ENCODE measurements at places on chromosomes 7 and 10.
A peak's percentile ranks its signal among the peaks of the same experiment; 100 is the strongest.

DNA sequence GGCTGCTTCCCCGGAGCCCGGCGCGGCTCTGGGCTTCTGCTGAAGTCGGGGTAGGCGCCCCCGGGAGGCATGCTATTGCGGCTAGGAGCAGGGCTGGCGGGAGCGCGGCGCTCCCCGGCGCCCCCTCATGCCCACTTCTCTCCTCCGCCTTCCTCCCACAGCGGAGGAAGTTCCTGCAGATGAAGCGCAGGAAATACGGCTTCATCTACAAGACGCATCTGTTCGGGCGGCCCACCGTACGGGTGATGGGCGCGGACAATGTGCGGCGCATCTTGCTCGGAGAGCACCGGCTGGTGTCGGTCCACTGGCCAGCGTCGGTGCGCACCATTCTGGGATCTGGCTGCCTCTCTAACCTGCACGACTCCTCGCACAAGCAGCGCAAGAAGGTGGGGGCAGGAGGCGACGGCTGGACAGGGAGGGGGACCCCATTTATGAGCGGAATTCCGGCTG is 479 bp downstream of the CYP26A1 start:
- DNase-seq: peak; percentile 66

DNA sequence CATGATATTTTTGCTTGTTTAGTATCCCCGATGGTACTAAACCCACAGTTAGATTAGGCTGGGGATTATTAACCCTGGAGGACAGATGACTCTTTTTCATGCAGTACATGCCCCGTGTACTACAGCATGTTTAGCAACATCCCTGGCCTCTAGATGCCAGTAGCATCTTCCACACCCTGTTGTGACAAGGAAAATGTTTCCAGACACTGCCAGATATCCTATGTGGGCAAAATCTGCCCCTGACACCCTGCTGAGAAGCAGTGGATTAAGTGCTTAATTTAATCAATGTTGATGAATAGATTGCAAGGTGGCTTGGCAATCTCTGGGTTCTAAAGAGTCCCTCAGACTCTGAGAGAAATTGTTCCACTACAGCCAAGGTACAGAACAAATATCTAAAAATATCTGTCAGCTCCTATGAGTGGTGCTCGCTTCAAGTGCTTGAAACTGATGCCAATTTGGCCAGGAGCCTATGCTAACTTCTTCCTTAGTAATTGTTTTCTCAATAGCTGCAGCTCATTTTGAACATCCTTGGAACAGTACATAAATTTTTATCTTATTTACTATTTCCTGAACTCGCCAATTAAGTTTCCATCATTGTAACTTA is 247.0 kb downstream of the SORCS1 start:
- no peak for DNase-seq

DNA sequence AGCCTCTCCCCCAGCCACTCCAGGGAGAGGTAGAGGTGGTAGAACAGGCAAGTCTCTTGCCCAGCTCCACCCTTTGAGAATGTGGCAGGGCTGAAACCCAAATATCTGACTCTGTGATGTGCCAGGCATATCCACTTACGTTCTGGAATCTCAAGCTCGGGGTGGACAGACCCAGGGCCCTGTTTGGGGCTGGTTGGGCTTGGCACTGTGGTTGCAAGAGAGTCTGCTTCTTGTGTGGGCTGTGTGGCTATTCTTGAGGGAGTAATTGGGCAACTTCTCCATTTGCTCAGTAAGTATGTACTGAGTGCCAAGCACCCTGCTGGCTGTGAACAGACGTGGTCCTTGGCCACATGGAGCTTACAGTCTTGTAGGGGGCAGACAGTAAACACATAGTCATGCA is 4.7 kb downstream of the UBTD1 start:
- peak; percentile 36 for DNase-seq

DNA sequence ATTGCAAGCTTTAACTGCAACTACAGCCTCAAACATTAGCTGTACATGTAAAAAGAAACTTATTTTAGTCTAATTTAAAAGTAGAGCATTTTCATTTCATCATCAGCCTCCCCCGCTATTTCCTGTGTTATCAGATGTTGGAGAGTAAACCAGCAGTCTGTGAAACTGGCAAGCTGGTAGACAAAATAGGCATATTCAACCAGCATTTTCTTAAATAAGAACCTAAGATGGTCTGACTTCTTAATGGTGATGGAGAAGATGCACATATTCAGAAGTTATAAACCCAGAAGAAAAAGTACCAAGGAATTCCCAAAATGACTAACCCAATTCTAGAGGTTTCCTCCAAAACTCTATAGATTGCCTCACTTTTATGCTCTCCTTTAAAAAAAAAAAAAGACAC is 24.9 kb downstream of the PIK3AP1 start:
- DNase-seq: peak; percentile 80

DNA sequence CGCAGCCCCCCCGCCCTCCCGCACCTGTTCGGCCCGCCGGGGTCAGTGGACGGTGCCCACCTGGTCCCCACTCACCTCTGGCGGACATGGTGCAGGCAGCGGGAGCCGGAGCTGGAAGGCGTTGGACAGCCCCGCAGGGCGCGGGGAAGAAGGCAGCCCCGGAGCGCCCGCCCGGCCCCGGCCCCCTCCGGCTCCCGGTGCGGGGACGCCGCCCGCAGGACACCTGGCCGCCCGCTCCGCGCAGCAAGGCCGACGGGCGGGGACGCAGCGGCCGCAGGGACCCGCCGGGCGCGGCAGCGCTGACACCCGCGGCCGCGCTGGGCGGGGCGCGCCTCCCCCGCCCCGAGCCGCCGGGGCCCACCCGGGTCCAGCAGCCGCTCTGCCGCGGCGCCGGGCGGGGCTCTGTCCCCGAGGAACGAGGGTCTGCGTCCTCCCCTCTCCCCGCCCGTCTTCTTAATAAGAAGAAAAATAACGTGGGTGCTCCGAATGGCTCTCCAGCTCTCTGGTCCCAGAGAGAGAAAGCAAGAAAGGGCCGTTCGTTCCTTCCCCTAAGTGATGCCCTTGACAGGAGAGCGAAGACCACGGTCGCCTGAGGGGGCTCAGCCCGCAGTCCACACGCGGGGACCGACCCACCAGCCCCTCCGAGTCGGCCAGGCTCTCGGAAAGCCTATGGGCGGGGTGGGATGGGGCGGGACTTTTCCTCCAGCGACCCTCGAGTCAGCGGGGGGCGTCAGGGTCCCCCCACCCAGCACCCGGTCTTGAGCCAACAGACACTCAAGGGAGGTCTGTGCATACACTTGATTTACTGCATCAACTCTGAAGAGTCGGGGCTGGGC is 53.4 kb upstream of the FHIP2A start:
- DNase-seq: peak; percentile 49

DNA sequence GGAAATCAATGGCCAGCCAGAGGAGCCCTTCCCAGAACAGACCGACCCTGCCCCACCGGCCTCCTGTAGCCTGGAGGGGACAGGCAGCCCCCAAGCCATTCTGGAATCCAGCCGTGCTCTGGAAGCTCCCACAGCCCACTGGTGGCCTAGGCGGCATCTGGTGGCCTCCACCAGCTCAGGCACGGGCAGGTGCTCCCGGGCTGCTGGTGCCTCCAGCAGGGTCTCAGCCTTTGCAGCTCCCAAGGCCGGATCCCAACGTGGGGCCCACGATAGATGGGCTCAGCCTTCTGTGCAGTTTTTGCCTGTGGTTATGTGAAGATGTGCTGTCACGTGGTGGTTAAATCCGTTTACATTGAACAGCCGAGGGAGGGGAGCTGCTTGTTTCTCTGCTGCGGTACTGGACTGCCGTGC is 44.4 kb downstream of the JAKMIP3 start:
- no peak for DNase-seq

GRCh38 chr10:122245136-122245535 is 26.0 kb upstream of the BTBD16 start:
- DNase-seq: no peak

GRCh38 chr7:13093160-13093559 is 405.7 kb downstream of the ARL4A start:
- no peak for DNase-seq

DNA sequence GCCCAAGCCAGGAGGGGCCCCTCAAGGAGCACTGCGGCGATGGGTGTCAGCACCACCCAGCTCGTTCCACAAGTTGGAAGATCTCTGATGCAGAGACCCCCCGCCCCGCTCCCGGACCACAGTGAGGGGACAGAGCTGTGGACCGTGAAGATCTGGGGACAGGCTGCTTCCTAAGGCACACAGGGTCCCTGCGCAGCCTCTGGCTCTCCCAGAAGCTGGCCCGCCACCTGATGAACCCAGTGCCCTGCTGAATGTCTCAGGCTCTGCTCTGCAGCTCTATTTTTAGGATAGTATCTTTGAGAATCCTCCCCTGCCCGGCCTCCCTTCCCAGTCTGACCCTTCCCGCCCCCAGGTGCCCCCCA is 29.7 kb downstream of the GBX1 start:
- no peak for DNase-seq

DNA sequence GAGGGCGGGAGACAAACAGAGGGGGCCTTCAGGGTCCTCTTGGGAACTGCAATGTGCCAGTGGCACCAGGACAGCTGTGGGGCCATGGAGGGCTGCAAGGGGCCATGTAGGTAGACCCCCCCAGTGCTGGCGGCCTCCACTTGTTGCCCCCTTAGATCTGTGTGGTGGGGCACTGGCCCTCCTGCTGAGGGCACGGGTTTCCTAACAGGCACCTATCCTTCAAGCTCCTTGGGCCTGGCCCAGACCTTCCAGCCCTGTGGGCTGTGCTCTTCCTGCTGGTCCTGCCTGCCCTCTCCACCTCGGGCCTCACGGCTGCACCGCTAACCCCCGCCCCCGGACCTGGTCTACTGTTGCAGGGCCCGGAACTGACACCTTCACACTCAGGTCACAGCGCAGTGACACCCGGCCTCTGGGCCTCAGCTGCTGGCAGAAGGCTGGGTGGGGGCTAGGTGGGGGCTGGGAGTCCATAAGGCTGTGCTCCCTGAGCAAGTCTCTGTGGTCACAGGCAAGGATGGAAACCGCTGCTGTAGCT is 12.6 kb downstream of the RASGEF1A start:
- DNase-seq: no peak

DNA sequence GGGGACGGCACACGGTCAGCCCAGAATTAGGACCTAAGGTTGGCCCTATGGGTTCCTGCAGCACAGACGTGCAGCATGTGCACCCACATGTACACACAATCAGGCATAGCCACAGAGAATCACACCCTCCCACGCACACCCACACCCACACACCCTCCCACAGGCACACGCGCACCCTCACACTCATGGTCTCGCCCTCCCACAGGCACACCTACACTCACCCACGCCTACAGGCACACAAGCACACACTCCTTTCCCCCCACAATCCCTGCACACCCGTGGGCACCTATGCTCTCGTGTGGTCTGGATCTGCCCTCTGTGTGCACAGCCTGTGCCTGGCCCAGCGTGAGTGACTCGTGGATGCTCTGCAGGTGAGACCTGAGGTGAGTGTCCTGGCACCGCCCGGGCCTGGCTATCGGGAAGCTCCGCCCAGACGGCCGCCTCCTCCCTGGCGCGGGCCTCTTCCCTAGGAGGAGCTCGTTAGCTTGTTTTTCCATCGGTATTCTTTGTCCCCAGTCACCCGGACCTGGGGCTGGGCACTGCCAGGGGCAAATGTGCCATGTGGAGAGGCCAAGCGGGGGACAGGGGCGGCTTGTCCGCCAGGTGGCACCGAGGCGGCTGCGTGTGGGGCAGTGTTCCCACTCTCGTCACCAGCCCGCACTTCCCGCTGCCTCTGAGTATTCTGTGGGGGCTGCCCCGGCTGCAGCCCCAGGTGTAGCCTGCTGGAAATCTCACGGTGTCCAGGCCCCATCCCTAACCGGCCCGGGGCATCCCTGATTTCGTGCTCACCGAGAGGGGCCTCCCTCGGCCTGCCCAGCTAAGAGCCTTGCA is 110.2 kb upstream of the FAM20C start:
- DNase-seq: no peak

DNA sequence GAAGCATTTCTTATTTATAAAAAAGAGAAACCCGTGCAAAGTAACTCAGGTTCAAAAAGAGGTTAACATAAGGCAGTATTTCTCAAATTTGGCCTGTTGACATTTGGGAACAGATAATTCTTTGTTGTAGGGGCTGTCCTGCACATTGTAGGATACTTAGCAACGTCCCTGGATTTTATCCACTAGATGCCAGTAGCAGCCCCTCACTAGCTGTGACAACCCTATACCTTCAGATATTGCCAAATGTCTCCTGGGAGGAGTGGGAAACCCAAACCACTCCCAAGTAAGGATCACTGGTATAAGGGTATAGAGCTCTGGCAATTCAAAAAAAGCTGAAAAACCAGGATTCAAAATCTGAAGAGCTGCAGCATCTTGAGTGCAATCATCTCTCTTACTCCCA is 202.3 kb upstream of the PRKCQ start:
- DNase-seq: no peak

GRCh38 chr7:102837802-102838201 is 75.0 kb upstream of the LRRC17 start:
- DNase-seq: no peak

- DNase-seq: peak; percentile 24
These were observed 46.5 kb downstream of the MCU start for GRCh38 chr10:72738486-72738885.

GRCh38 chr10:51689536-51689935 is 9.9 kb downstream of the CSTF2T start:
- no peak for DNase-seq

GRCh38 chr7:130096243-130096827 is 26.0 kb downstream of the KLHDC10 start:
- no peak for DNase-seq

DNA sequence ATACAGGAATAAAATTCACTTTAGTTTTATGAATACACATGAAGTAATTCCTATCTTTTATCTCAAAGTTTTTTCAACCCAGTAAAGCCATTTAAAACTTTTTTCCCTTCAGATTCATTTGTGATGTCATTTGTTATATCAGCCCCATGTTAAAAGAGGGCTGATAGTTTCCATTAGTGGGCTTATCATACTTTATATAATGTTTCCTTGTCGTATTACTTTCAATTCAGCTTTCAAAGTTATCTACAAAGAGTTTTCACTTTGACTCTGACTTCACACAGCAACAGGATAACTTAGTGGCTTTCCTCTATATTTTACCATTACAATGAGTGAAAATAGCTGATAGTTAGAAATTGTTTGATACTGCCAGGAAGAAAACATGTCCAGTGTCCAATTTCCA is 484.8 kb downstream of the SUGCT start:
- DNase-seq: no peak

DNA sequence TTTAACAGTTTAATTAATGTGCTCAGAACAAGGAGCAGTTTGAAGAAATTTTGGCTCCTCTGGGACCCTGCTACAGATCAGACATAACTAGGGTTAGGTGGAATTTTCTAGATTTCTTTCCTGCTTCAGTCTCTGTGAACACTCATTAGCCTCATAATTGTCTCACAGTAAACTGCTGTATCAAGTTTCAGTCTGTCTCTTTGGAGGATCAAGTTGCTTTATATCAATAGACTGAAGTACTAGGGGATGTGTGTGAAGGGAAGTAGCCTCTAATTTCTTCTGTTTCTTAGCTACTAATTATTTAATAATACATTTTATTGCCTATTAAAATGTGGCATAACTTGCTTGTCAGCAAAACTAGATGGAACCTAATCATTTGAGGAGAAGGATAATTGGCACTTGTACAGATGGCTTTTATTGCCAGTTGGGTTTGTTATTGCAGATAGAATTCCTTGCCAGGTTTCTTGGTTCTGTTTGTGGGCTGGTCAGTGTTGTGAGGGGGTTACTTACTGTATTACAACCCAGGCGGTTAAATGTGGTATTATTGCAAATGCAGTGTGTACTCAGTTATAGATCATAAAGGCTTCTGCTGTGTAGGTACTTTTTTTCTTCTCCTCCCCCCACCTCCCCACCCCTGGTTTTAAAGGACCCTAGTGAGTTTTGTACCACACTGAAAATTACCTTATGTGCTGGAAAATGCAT is 758.0 kb downstream of the AUTS2 start:
- no peak for DNase-seq
